ENCODE measurements at places on chromosomes 2 and 18. TPM values are rescaled to one million over a fixed set of nuclear protein-coding genes. Genes with fewer than 3 reads are reported as not detected.
A peak's percentile ranks its signal among the peaks of the same experiment; 100 is the strongest.

The RFTN2 gene
- polyA plus RNA-seq: not detected

The UGT1A4 gene
- polyA plus RNA-seq: not detected

The IL18R1 gene
- 0.08 TPM for polyA plus RNA-seq

The ARHGEF4 gene
- polyA plus RNA-seq: 0.08 TPM

The YIPF4 gene
- polyA plus RNA-seq: 16.0 TPM

GRCh38 chr2:74512744-74513604, 1.3 kb upstream of the TLX2 start:
- peak; percentile 51 for DNase-seq

DNA sequence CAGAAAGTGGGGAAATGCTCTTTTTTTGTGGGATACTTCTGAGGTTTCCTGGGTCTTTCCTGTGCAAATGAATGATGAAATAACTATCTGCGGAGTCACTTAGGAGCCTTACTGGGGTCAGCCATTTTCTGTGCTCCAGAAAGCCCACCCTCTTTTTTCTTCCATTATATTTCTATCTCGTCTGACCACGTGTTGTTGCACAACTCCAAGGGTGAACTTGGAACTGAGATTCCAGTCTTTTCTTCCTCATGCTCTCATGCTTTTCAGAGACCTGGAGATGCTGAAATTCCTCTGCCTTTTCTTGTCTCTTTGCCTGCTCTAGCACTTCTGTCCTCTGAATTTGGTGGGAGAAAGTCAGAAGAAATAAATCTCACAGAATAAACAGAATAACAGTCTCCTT, 4.8 kb upstream of the SCYGR5 start:
- DNase-seq: no peak

DNA sequence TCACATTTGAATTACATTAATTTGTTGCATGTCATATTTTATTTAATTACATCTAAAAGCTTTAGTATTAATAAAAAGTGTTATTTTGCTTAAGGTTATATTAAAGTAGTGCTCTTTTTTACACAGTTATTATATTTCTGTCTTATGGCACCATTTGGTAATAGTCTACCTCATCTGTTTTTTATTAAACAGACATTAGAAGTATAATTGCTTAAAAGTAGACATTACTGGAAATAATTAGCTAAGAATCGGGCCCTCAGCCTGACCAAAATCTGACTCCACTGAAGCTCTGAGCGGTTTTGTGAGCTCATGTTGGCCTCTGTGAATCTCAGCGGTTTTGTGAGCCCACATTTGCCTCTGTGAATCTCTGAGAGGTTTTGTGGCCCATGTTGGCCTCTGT, 102.5 kb upstream of the SNTG2 start:
- DNase-seq: no peak

DNA sequence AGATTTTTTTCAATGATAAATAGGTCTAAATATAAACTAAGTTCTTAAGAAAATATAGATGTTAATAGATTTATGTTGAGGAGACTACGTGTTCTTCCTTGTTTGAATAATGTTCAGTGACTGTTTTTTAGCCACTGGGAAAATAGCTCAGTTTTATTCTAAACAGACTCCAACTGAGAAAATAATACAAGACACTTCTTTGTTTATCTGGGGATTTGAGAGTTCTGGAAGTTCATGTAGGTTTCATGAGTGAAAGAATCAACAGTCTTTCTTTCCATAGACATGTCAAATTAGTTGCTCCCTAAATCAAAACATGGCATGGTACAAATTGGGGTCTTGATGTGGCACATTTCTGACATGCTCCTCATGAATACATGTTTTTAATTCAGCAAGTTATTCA, 177.7 kb downstream of the MREG start:
- no peak for DNase-seq

DNA sequence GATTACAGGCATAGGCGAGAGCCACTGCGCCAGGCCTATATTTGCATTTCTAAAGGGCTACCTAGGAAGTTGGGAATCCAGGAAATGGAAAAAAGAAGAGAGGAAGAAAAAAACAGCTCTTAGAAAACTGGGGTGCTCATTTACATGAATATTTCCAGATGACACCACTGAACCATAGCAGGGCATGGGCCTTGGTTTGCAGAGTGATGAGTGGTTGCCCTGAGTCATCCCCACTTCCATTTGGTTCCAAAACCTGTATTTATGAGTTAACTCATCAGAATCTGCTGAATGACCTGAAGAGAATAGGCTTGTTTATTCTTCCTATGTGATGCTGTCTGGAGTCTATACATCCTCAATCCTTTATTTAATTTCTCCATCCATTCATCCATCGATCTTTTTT, 36.2 kb downstream of the EHD3 start:
- DNase-seq: no peak

DNA sequence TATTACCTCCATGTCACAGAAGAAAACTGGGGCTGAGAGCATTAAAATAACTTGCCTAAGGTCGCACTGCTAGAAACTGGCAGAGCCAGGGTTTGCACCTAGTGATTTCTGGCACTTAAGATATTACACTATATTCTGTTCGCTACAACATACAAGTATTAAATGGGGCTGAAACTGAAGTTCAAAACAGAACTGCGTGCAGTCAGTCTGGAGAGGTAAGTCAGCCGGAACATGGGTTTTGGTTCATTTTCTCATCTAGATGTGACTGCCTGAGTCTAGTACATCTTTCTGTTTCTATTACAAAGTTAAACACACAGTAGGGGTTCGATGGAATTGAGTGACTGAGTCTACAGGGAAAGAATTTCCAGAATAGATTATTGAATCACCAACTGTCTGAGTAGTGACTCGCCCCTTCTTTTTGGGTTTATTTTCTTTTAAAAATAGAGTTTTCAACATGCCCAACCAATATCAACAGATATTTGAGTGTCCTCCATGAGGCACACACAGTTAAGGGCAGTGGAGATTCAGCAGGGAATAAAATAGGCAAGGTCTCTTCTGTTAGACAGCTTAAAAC, 150.8 kb downstream of the RNF152 start:
- DNase-seq: no peak

DNA sequence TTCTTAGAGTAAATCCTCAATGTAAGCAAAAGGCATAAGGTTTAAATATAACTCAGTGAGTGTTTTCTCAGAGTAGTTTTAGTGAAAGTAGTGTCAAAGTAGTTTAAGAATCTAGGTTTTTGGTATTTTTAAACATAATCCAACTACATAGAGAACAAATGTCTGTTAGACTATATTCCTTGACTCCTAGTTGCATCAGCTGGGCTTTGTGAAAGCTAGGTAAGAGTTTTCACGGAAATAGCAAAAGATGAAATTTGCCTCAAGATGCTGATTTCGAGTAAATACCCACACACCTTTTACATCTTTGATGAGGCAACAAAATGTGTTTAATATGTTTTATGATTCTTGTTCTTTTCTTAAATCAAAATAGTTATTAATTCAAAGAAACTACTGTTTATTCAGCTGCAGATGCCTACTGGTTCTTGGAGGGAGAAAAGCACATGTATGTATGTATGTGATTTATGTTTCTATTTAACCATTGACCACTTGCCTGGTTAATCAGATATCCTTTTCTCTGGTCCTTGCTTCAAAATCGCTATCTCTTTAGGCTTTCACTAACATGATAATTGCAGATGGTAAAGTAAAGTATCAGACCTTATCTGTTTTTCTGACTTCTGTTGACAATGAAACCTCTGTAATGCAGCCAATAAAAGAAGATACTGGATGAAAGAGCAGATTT, 117.4 kb upstream of the NOSTRIN start:
- DNase-seq: no peak

All from HepG2 (cell line).